ENCODE measurements at places on chromosomes 13 and 19.

DNA sequence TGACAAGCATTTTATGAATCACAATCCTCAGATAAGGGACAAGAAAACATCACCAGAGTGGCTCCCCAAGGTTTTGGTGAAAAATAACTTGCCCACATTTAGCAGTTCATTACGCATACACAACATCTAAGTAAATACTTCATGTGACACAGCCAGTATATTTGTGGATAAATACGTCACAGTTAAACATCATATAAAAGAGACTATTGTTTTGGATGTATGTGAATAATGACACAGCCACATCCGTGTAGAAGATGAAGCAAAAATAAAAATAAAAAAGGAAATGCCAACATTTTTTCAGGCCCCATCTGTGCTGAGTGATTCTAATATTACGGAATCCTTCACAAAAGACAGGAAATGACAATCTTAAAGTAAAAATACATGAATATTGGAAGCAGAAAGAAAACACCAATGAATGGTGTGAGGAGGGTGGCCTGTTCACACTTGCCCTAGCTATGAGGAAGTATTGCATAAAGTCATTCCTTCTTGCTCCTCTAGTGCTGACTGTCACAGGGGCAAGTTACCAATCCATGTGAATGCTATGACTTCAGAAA is 457.1 kb downstream of the KLF12 start:
- peak; percentile 63 for DNase-seq

DNA sequence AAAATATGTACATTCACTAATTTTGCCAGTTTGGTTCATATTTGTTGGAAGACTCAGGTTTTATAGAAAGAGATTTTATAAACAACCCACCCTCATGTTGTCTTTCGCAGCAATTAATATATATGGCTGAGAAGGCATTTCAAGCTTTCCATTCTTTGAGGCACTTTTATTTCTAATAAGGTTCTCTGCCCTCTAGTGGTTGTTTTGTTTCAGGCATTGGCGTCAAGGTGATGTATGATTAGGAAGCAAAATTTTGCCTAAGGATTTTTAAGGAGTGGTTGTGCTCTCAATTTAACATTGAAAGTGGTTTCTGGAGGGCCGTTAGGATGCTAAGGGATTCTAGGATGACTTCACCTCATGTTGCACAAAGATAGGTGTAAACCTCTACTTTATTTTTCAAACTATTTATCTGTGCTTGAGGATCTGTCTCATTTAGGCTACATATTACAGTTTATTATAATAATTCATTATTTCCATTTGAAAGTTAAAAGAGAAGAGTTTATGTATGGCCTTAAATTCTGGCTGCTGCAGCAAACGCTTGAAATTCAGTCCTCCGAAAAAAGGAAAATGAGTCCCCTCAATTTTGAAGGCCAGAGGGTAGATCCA is 35.9 kb downstream of the OXGR1 start:
- peak; percentile 29 for DNase-seq

GRCh38 chr19:50601407-50602088 is 33.3 kb upstream of the LRRC4B start:
- DNase-seq = no peak

DNA sequence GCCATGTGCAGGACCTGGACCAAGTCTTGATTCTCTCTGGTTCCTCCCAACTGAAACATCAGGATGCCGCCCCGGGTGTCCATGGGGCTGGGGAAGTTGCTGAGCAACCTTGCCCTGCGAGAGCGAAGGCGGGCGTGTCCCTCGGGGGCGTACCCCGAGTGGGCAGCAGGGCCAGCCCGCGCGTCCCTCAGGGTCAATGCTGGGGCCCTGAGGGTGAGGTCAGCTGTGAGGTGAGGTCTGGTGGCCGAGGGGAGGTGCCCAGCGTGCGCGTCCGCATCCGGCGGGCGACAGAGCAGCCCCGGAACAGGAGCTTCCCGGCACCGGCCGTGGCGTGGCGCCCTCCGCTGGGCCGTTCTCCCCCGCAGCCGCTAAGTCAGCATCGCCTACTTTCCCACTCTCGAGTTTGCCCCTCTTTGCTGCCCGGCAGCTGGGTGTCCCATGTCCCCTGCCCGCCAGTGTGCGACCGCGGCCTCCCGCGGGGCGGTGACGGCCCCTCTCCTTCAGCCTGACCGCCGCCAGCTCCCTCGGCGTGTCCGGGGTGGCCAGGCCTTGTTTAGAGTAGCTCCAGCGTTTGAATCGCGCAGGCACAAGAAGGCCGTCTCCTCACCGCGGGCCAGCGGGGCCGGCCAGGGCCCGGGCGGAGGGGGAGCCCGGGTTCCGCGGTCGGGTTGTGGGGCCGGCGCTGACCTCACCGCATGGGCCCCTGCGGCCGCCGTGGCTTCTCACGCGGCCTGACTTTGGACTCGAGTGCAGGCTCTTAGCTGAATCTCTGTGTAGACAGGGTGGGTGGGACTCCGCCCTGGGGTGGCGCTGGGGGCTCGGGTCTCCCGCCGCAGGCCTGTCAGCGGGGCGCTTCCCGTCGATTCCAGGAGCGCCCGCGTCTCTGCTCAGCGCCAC is 33.0 kb downstream of the GJA3 start:
- DNase-seq = peak; percentile 47

DNA sequence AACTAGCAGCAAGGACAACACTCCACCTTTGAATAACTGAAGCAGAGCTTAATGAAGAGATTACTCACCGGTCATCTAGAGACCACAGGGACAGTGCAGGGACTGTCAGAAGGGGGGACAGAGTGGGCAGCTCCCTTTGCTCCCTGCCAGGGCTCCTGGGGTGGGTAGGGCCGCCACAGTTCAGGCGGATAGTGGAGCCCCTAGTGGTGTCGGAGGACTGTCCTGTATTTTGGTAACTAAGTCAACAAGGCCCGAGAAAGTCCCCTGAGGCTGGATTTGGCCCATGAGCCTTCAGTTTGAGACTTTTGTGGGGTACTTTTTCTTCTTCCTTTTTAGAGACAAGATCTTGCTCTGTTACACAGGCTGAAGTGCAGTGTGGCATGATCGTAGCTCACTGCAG is 44.6 kb downstream of the GJA3 start:
- DNase-seq = no peak

DNA sequence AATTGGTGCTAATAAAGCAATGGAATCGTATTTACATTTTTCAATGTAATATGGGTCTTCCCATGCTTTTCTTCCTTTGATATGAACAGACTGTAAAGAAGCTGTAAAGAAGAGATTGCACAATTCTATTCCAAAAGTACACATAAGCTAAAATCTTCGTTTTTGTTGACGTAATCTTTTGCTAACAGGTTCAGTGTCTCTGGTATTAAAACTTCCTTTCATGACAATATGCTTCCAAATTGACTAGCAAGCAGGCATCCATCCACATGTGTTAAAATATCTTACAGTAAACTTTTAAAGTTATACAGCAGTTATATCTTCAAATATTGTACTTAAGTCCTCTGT is 19.3 kb upstream of the SGCG start:
- no peak for DNase-seq

DNA sequence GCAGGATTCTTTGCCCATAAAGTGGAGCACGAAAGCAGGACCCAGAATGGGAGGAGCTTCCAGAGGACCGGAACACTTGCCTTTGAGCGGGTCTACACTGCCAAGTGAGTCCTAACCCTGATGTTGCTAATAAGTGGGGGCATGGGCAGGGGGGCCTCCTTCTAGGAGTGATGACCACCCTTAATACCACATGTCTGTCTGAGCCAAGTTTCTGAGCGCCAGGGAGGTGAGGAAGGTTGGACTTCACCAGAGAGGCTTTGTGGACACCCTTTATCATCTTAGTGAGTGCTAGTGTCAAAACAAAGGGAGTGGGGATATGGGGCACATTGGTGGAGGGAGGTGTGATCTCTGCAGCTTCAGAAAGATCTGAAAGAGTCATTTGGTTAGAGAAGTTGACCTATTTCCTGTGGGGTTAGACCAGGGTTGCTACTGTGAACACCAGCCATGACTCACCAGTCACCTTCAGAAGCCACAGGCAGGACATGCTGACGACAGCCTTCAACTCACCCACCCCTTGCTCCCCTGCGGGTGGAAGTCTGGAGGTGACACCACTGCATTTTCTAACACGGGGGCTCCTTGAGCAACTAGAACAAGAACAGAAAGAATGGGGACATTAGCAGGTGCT is 8.8 kb downstream of the ALOX5AP start:
- no peak for DNase-seq

GRCh38 chr13:38700051-38700450 is 13.2 kb downstream of the FREM2 start:
- no peak for DNase-seq

DNA sequence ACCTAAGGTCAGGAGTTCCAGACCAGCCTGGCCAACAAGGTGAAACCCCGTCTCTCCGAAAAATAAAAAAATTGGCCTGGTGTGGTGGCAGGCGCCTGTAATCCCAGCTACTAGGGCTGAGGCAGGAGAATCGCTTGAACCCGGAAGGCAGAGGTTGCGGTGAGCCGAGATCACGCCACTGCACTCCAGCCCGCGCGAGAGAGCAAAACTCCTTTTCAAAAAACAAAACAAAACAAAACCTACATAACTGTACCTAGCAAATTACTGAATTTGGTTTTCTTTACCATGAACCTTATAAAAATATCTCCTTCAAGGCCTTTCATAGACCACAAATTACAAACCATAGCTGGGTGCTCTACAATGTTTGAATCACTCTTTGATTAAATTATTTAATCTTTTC is 760 bp downstream of the ZNF91 start:
- peak; percentile 9 for DNase-seq

- no peak for DNase-seq
These were observed 74.4 kb downstream of the ARHGAP35 start for GRCh38 chr19:46935066-46935663.

DNA sequence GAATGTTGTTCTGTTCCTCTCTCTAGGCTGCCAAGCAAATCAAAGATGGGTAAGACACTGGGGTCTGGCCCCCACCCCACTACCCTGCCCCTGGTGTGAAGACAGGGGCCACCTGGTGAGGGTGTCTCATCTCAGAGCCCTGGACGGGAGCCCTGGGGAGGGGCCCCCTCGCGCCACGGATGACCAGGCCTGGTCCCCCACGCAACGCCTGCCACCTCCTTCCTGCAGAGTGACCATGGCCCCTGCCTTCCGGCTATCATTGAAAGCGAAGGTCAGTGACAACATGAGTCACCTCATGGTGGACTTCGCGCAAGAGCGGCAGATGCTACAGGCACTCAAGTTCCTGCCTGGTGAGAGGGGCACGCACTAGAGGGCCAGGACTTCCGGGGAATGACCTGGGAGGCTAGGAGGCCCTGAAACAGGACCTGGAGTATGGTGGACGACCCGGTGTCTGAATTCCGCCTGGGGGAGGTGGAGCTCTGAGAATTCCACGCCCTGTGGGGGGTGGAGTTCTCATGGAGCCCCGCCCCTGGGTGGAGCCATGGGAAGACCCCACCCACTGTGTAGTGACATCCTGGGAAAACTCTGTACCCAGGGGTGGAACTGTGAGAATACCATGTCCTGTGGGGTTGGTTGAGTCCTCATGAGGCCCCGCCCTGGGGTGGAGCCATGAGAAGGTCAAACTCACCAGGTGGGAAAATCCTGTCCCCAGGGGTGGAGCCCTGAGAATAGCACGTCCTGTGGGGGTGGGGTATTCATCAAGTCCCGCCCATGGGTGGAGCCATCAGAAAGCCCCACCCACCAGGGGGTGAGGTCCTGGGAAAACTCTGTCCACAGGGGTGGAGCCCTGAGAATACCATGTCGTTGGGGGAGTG is 6.1 kb downstream of the FSD1 start:
- no peak for DNase-seq

DNA sequence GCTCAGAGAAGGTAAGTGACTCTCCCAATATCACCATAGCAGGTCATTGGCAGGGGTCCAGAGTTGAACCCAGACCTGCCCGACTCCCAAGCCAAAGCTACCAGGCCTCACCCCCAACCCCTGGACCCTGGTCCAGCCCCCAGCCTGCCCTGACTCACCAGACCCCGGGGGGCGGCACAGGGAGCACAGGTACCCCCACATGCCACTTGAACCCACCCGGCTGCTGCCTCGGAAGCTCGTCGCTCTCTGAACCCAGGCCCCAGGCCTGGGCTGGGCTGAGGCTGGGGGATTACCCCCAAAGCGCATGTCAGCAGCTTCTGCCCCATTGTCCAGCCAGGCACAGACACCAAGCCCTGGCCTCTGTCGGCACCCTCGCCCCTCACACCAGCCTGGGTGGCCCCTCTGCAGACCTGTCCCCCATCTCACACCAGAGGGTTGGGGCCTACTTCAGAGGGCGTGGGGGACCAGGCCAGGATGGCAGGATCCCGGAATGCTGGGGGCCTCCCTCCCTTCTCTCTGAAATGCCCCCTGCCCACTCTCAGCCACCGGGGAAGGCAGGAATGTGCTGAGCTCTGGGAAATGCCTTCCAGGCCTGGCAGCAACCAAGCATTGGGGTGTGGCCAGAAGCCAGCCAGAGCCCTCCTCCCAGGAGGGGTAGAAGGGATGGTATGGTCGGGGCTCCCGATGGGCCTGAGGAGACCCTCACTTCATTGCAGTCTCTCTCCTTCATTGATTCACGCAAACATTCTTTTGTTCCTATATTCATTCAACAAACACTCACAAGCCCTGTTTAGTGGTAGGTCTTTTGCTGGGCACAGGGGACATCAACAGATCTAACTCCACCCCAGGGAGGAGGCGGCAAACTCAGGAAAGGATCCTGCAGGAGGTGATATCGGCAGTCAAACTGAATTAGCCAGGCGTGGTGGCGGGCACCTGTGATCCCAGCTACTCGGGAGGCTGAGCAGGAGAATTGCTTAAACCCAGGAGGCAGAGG is 1.7 kb upstream of the PRX start:
- no peak for DNase-seq

DNA sequence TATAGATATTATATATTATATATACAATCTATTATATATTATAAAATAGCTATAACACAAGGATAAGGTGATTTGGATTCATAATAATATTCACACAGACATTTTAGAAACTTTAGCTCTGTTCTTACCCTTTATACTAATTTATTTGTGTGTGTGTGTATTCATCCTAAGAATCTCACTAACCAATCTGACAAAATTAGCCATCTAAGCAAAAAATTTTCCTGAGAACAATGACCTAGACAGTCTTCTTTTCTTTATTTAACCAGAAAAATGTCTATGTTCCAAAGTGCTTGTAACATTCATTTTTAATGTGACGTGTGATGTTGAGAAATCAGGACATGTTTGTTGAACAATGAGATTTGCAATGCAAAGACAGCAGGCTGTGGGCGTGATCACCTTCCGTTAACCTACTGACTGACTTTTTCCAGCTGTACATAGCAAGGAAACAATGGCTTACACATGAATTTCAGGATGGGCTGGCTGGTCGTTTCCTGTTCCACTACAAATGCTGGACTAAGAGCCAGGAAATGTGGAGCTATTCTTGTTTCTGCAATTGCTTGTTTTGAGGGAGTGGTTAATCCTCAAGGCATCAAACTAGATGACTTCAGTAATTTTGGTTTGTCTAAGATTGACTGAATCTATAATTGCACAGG is 634.6 kb upstream of the ARGLU1 start:
- DNase-seq = no peak

- DNase-seq = peak; percentile 77
These were observed at the start of gene SCN1B for GRCh38 chr19:35030257-35031071. Gene SCN1B, plus strand, starts transcription at chr19:35030470. Its CDS starts 351 bp downstream, at chr19:35030821.

All from fibroblast of skin of scalp (primary cell).